Activated CD4-positive, alpha-beta T cell treated with anti-CD3 and anti-CD28 coated beads for 1 hour (primary cell): ENCODE measurements at places on chromosomes 11 and 22.

DNA sequence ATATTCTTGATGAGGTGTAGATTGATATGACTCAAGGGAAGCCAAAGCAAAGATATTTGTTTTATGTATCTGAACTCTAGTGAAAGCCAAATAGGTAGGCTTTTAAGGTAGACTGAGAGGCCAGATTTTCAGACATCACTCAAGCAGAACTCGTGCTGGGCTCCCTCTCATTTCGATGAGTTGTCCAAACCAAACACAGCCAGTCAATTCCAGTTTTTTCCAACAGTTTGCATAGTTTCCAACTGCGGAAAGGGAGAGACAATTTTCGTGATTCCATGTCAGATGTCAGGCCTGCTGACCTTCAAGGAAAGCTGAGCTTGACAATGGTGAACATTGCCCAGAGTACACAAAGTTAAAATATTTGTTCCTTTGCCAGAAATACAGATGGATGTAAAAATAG, 110.9 kb upstream of the MPPED2 start:
- DNase-seq, result no peak

DNA sequence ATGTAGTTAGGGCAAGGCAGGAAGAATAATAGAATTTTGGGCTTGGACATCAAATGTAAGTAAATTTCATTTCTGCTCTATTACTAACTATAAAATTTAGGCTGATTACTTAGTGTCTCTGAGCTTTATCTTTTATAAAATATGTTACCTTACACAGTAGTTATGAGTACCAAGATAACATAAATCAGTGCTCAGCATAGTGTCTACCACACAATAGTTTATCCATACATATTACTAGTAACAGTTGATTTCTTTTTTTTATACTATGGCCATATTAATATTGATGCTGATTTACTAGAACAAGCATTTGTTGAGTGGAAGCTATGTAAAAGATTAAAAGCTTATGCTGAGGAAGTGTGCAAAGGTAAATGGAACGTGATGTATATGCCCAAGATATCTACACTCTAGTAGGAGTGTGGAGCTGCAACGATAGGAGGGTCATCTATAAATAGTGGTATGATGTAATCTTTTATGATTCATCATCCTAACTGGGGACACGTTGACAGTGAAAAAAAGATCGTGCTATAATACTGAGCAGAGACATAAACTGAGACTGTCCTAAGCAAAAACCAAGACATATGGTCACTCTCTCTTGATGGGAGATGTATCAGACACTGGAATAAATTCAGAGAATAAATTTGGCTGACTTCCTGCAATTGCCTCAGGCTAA, 8.7 kb upstream of the SLC5A12 start:
- no peak for DNase-seq

DNA sequence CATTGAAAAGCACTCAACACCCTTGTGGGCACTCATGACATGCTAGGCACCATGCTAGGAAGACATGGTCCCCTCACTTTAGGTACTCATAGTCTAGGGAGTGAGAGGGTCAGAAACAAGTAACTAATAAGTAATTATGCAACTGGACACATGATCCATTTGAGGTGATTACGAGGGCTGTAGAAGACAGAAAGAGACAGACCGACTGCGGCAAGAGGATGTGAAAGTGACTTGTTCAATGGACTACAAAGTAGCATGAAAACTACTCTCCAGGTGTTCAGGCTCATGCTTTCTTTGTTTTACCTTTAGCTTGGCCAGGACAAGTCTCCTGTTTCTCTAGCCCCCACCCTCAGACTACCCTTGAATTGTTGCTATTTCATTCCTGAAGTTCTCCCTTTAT, 310.8 kb upstream of the SORL1-AS1 start:
- DNase-seq, result no peak

DNA sequence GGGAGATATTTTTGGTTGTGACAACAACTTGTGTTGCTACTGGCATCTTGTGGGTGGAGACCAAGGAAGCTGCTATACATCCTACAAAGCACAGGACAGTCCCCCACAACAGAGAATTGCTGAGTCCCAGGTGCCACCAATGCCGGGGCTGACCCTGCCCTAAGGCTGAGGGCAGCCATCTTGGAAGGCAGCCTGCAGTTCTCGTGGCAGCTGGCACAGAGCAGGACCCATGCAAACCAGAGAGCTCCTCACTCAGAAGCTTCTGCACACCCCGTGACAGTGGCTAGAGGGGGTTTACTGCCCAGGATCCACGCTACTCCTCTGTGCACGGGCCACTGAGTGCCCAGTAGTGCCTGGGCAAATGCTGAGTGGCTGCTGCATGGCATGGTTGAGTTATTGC, 143.4 kb downstream of the CTTN start:
- no peak for DNase-seq

DNA sequence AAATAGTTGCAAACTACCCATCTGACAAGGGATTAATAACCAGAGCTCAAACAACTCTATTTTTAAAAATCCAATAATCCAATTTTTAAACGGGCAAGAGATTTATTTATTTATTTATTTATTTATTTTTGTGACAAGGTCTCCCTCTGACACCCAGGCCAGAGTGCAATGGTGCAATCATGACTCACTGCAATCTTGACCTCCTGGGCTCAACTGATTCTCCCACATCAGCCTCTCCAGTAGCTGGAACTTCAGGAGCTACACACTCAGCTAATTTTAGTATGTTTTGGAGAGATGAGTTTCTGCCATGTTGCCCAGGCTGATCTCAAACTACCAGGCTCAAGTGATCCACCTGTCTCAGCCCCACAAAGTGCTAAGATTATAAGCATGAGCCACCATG, 267.2 kb upstream of the BLID start:
- no peak for DNase-seq

DNA sequence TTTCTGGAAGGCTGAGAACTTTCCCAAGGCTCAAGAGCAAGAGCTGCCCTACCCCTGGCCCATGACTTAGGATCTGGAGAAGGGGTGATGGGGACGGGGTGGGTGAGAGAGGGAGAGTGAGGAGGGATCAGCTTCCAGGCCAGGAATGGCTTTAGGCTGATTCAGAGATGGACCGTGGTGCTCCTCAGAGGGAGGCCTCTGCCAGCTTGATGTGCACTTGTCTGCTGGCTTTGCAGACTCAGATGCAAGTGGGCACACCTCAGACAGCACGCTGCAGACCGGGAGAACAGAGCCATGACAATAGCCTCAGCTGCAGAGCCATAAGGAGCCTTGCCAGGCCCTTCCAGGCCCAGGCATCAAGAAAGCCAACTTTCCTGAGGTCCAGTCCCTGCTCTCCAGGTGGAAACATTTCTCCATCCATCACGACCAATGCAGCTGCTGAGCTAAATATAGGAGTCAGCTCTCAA, 41.3 kb downstream of the ALX4 start:
- DNase-seq, result no peak
